ENCODE measurements at places on chromosomes 2 and 18.

- no peak for DNase-seq
Observed at GRCh38 chr2:57602733-57603132, 443.9 kb upstream of the VRK2 start.

GRCh38 chr2:201118961-201119854 lies 3.2 kb downstream of the CFLAR start:
- DNase-seq = no peak

DNA sequence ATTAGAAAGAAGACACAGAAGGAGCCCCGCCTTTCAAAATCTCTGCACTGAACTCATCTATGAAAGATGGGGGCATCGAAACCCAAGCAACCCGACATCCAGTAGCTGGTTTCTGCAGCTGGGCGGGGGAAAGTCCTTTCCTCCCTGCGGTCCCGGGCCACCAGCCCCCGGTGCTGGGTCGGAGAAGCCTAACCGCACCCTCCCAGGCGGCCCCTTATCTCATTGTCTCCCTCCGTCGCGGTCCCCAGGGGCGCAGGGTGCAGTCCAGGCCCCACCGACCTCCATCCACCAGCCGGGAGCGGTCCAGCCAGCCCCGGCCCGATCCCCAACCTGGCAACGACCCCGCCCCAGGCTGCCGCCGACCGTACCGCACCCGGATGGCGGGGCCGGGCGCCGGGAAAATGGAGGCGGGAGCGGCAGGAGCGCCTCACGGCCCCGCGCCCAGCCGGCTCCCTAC lies 452 bp downstream of the RAPH1 start:
- no peak for DNase-seq

- DNase-seq = no peak
Observed at GRCh38 chr18:76130845-76131244, 364.2 kb downstream of the ZNF516 start.

- no peak for DNase-seq
Observed at GRCh38 chr2:120738786-120739437, 3.2 kb downstream of the GLI2 start.

- peak; percentile 87 for DNase-seq
Observed at GRCh38 chr2:171347591-171348032, 86.2 kb downstream of the METTL8 start.

- no peak for DNase-seq
Observed at GRCh38 chr2:141062443-141062842, 1068.4 kb downstream of the LRP1B start.

- no peak for DNase-seq
Observed at GRCh38 chr2:231191896-231192872, 6.2 kb upstream of the ARMC9 start.

DNA sequence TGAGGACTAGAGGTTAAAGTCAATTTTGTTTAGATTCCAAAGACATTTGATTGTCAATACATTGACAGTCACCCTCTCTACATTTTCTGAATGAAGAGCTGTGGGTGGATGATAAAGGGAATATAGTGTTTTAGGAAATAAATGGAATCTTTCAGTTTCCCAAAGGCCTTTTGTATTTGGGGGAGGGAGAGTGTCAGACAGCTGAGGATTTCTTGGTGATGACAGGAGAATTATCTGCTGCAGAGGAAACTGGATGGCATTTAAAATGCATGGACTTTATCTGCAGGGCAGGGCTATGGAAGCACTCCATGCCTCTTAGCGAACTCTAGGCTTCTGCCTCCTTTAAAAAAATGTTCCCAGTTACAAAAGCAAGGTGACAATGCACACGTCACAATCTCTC lies 195.1 kb downstream of the KCNS3 start:
- DNase-seq = no peak

- no peak for DNase-seq
Observed at GRCh38 chr2:1321321-1321720, 91.9 kb upstream of the TPO start.

GRCh38 chr2:24492421-24493279 lies 1.6 kb downstream of the NCOA1 start:
- no peak for DNase-seq

DNA sequence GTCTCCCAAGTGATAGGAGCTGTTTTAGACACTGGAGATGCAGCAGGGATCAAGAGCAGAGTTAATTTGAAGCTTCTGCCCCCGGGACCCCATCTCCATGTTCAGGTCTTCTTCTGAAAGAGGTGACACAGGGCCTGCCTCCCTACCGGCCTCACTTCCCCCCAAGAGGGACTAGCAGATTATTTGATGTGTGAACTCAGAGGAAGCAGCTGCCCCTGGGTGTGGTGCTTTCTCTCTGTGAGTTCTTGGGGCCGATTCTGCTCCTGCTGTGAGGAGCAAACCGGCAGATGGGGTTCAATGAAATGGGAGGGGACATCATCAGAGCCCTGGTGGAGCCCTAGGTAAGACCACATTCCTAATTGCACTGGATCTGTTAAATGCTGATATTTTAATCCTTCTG lies 193.4 kb downstream of the FBXO15 start:
- no peak for DNase-seq

DNA sequence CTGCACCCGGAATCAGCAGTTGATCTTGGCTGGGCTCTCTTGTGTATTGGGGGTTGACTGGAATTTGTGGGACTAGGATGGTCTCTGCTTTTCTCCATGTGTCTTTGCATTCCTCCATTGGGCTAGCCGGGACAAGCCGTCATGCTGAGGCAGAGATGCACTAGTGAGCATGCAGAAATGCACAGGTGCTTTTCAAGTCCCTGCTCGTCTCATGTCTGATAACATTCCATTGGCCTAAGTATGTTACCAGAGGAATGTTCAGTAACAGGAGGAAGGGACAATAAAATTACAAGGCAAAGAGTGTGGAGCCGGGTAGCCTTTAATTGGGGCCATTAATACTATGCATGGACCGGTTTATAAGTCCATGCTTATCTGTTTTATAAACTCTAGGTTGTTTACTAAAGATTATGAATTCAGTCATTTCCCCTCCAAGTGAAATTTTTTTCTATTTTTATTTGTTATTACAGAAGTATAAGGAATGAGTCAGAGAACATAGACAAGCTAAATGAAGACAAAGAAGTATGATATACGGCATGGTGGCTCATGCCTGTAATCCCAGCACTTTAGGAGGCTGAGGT lies 24.4 kb upstream of the AAK1 start:
- DNase-seq = no peak

DNA sequence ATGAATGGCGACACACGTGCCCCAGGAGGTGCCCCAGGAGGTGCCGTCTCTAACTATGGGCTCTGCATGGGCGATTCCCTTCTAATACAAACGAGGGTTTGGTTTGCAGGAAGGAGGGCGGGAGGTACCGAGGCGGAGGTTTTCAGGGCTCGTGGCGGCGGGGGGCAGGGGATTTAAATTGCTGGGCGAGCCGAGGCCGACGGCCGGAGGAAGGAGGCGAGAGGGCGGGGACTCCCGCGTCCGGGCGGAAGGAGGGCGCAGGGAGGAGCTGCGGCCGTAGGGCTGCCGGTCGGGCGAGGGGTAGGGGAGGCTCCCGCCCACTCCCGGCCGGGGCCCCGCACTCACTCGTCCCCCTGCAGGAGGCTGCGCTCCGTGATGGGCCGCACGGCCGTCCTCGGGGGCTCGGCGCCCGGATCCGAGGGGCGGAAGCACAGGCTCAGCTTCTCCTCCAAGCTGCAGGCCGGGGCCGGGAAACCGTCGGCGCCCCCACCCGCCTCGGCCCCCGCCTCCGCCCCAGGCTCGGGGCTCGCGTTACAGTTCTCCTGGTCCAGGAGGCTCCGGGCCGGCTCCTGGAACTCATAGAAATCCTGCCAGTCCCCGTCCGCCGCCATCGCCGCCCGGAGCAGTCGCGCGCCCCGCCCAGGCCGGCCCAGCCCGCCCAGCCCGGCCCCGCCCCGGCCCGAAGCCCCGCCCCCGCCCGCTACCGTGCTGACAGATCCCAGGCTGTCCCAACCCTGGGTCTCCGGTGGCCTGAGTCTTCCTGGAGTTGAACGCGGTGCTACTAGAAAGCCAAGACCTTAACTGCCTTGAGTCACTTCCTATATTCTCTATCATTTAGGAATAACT lies at the start of gene FEZ2:
TSS of gene FEZ2 (minus strand) at position 637 of the 846 bp plus-strand sequence. CDS start at position 611, 26 bp downstream.
- DNase-seq = no peak

- DNase-seq = no peak
Observed at GRCh38 chr2:226184540-226184939, 615.1 kb downstream of the IRS1 start.

DNA sequence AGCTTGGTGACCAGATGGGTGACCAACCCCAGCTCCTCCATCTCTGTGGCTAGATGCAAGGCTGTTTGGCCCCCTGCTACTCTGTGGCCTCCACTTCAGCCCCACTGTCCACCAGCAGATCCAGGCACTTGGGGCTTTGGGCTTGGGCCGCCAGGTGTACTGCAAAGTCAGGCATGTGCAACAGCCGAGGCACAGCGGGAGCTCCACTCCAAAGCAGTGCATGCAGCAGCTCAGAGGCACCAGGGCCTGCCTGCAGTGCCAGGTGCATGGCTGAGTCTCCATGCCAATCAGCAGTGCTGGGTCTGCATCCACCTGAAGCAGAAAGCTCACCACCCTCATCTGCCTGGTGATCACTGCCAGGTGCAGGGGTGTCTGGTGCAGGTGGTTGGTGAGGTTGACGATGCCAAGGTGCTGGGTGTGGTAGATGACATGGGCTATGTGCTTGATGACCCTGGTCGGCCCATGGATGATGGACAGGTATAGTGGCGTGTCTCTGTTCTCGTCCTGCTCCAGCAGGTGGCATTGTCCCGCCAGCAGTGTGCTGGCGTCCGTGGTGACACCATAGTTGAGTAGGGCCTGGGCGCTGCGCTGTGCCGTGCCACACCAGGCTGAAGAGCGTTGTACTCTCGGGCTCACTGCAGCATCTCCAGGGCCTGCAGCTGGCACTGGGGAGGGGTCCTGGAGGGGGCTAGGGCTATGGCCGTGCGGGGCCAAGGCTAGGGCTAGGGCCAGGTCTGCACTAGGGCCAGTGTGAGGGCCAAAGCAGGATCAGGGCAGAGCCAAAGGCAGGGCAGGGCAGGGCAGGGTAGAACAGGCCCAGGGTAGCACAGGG lies 1.0 kb upstream of the ANKRD62 start:
- DNase-seq = no peak

GRCh38 chr2:100603948-100604633 lies 41.3 kb downstream of the PDCL3 start:
- no peak for DNase-seq

DNA sequence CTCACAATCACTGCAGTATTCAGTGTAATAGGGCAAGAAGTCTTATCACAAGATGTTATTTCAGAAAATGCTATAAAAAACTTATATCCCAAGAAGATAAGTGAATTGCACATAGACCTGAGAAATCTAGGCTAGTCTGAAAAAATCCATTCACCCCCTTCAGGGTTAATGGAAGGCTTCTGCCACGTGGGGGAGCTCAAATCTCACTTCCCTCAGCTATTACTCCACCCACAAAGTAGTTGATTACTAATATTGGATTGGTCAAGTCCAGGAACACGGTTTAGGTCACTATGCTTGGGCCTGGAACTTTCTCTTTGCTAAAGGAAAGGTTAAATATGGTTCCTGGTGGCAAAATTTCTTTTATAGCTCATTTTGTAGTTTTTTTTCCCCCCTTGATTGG lies 51.2 kb upstream of the ADAM23 start:
- no peak for DNase-seq

GRCh38 chr18:48452861-48453323 lies 43.7 kb upstream of the ZBTB7C start:
- DNase-seq = no peak

- no peak for DNase-seq
Observed at GRCh38 chr2:52500561-52500960, 1267.0 kb upstream of the CHAC2 start.

GRCh38 chr2:37456479-37456878 lies 112.0 kb downstream of the QPCT start:
- no peak for DNase-seq

DNA sequence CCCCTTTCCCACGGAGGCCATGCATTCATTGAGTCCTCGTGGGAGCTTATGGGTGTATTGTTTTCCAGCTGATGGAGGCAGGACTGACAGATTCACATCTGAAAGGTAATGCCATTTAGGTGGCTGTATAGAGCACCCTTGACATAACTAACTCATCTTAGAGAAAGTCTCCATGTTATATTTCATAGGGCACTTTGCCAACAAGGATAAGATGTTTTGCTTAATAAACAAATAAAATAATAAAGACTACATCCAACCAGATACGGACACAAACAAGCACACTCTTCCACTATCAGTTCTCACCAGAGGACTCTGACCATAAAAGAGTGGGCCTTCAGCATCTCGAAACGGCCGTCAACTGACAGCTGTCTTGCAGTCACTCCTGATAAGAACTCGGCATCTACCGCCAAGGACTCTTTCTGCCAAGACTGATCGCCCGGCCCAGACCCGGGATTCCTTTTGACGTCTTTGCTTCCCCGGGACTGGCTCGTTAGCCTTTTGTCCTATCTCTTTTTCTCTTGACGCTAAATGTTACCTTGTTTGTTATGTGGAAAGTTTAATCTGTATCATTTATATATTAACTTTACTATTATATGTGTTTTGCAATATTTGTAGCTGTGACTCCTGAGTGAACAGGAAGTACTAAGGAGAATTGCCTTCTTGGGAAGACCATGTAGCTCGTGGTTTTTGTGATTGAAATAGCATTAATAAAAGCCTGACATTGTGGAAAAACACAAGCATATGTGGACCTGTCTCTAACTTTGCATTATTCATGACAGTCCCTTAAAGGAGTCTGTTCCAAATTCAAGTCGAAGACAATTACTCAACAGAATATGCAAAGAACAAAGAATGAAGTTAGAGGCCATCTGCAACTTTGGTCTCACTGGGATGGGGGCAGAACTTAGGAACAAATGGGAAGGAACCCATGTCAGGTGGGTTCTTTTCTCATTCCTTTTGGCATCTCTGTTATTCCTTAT lies 195.1 kb downstream of the LPIN1 start:
- DNase-seq = no peak

- peak; percentile 31 for DNase-seq
Observed at GRCh38 chr2:199261239-199261638, 196.5 kb downstream of the SATB2 start.

GRCh38 chr2:100606726-100607343 lies 44.0 kb downstream of the PDCL3 start:
- DNase-seq = no peak

- no peak for DNase-seq
Observed at GRCh38 chr2:162111958-162112850, 38.2 kb upstream of the DPP4 start.

GRCh38 chr2:169065864-169066517 lies 3.4 kb upstream of the DHRS9 start:
- no peak for DNase-seq

- DNase-seq = no peak
Observed at GRCh38 chr2:75025216-75025615, 66.8 kb downstream of the POLE4 start.

DNA sequence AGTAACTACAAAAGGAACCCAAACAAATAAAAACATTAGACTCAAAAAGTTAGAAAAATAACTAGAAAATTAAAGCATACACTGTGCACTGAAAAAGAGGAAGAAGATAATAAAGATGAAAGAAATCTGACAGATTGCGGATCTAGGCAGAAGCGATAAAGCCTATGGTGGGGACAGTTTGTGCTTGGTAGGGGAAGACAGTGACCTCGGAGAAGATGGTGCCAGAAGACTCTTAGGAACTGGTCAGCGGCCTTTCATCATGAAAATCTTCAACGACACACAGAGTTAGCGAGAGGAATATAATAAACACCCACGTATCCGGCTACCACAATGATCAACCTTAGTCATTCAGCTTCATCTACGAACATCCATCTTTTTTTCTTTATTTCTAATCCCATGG lies 180.5 kb downstream of the HDAC4 start:
- DNase-seq = no peak

- DNase-seq = no peak
Observed at GRCh38 chr2:158038901-158039300, 62.8 kb upstream of the UPP2 start.
